Left cardiac atrium (tissue), 4 donors: ENCODE measurements at places on chromosomes 16 and 17. TPM values are rescaled to one million over a fixed set of nuclear protein-coding genes. Genes with fewer than 3 reads are reported as not detected.

DNA sequence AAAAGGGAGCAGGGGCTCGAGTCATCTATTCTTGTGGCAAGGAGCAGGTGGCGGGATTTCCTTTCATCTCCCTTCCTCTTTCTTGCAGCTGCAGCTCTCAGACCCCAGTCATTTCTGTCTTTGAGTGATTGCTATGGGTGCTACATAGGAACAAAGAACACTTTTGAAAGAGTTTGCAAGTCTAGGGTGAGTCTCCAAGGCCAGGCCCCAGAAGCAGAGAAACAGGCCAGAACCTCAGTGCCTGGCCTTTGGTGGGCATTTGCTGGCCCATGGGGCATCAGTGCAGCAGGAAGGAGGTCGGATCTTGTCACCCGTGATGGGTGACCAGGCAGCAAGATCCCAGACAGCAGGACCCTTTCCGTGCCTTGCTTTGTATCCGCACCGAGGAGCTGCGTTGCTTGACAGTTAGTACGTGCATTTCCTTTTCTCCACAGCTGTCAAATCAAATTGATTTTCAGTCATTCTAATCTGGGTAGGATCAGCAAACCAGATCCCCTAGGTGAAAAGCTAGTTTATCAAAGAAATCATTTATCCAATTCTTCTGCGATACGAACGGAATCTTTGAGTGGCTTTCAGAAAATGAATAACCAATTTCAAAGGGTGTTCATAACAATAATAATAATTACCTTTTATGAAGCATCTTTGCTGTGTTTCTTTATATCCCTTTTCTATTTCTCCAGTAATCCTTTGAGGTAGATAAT, 244.6 kb upstream of the MAF start:
- no peak for DNase-seq

The KRTAP1-1 gene
- total RNA-seq, result not detected

DNA sequence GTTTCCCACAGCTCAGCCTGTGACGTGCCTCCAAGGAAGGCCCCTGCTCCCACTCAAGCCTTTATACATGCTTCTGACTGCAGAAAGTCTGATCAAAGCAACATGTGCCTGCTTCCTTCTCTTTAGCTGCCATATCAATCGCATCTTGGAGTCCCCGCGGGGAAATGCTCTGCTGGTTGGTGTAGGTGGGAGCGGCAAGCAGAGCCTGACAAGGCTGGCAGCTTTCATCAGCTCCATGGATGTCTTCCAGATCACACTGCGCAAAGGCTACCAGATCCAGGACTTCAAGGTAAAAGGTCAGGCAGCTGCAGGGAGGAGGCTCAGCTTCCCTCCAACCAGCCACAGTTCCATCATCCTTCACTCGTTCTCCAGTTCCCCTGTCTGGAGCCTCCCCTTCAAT, 189.7 kb downstream of the ZNF18 start:
- DNase-seq, result no peak

The TNFRSF17 gene
- total RNA-seq, result not detected

- no peak for DNase-seq
Observed at GRCh38 chr17:20228410-20228809, 219.3 kb downstream of the SPECC1 start.
